ENCODE measurements at places on chromosomes 2 and 18. TPM values are rescaled to one million over a fixed set of nuclear protein-coding genes. Genes with fewer than 3 reads are reported as not detected.
A peak's percentile ranks its signal among the peaks of the same experiment; 100 is the strongest.

SMYD5 gene
- total RNA-seq: 23.4 TPM

- no peak for DNase-seq
Measured at GRCh38 chr18:41199212-41199611, 755.8 kb upstream of the PIK3C3 start.

DNA sequence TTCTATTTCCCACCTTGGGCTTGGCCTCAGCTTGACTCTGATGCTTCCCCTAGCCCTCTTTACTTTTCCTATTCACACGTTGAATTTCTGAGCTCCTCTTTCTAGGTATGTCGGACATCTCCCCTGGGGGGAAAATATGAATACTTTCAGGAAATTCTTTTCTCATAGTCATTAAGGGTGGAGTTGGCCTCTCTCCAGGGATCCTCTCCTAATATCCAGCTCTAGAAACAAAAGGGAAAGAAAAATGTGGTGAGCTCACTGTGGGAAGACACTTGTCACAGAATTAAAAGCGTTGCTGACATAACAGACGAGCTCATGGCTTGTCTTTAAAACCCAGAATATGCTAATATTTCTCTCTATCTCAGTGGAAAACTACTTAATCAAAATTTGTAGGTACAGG lies 132.7 kb upstream of the MEX3C start:
- DNase-seq: no peak

DPP4 gene
- 3.0 TPM for total RNA-seq

- DNase-seq: peak; percentile 83
Measured at GRCh38 chr2:10329880-10330699, 27.4 kb downstream of the HPCAL1 start.

LYPD1 gene
- 76.6 TPM for total RNA-seq
